Pulmonary artery endothelial cell (primary cell): ENCODE measurements at places on chromosomes 16 and 17.

DNA sequence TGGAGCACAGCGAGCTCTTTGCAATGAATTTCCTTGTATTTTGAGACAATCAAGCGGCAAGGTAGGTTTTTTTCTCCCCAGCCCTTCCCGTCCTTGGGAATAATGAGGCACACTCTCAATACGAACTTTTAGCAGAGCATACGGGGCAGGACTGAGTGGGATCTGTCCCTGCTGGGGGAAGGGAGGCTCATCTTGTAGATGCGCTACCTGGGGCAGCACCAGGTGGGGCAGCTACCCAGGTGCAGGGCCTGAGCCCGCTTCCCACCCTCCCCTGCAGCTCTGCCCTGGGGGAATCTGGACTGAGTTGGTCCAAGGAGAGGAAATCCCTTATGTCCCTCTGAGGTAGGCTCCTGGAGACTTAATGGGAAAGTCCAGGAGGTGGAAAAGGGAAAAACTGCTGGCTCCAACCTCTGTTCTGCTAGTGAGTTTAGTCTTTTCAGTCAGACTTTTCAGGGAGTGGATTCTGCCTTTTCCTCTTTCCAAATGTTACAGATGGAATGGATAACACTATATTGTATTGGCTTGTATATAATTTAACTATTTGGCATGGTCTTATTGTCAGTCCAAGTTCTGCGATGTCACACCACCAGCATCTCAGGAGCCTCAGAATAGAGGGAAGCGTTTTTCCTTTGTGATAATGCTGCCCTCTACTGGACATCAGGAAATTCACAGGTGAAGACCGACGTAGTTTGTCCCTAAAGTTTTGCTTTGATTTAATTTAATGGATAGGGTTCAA, 9.6 kb upstream of the CES1 start:
- peak; percentile 8 for DNase-seq

- no peak for DNase-seq
Measured at GRCh38 chr16:69747115-69747514, 7.6 kb downstream of the NOB1 start.

DNA sequence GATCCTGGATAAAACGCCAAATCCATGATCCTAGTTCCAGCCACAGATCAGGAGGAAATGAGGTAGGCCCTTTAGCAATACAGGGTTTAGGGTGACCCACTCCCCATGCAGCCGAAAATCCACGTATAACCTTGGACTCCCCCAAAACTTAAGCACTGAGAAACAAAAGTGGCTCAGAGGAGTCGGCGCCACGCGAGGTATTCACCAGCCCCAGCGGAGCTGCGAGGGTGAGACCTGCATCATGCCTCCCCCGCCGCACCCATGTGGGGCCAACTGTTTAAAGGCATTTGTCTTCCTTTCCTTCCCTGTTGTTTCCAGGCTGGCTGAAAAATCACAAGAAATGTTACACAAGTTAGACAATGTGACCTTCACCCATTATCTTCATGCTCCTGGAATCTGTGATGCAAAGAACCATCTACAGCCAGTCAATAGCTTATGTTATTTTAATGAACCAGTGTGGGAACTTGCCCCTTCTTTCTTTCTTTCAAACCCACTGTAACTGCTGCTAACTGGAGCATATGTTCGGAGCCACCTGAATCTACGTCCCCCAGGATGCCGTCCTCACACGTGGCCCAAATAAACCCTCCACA, 98.2 kb upstream of the METRNL start:
- no peak for DNase-seq

DNA sequence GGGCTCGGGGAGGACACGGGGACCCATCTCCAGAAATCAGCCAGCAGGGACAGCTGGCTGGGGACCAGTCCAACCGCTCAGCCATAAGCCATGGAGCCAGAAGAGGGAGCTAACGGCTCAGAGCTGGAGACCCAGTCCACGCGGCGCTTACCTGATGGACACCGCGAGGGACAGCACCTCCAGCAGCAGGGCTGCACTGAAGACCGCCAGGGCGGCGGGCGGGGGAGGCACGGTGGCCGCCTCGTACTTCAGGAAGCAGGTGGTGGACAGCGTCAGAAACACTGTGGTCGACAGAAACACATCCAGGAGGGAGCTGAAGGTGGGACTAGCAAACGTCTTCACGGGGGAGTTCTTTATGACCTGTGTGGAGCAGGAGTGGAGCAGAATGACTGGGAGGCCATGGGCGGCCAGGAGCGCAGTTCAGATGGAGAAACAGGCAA, 102.6 kb upstream of the CREBBP start:
- DNase-seq: no peak

DNA sequence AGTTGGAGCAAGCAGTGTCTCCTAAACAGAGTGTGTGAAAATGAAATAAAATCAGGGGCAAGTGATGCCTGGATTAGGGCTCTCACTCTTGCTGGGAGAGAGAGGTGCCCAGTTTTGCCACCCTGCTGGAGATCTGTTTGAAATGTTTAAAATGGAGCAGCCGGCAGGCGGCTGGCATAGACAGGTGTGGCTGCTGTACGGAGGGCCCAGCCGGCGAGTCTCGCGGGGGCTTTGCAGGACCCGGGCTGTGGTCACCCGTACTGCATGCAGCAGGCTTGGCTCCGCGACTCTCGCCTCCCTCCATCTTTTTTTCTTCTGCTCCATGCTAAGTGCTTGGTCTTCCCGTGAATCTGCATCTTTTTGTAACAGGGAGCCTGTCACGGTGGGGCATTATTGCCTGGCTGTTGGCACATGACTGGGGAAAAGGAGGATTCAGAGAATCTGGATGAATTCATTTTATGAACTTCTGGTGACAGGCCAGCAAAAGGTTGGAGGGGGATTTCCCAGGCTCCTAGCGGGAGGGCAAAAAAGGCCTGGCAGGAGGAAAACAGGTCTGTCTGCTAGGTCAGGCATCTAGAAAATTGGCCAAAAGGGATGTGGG, 1.8 kb downstream of the ZNRF1 start:
- no peak for DNase-seq

DNA sequence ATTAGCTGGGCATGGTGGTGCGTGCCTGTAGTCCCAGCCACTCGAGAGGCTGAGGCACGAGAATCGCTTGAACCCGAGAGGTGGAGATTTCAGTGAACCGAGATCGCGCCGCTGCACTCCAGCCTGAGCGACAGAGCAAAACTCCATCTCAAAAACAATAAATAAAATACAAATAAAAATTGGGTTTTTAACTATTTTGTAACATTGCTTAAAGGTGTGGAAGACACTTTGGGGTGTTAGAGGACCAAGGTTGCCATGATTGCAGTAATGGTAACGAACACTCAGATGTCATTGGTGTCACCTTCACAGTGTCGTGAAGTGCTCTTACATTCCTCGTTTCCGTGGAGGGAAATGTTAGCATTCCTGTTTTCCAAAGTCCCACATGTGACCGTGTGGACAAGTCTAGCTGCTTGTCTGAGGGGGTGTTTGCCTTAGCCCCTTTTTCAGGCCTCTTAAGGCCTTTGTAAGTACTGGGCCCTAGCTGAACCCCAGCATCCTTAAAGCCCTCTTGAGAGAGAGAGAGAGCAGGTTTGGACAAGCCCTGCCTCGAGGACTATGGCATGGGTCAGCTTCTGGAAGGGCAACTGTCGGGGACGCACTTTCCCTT, 8.6 kb downstream of the C16orf96 start:
- DNase-seq: no peak

- no peak for DNase-seq
Measured at GRCh38 chr16:69123910-69124309, 8.5 kb downstream of the CHTF8 start.

- DNase-seq: no peak
Measured at GRCh38 chr17:74478420-74479100, 12.1 kb downstream of the CD300A start.

DNA sequence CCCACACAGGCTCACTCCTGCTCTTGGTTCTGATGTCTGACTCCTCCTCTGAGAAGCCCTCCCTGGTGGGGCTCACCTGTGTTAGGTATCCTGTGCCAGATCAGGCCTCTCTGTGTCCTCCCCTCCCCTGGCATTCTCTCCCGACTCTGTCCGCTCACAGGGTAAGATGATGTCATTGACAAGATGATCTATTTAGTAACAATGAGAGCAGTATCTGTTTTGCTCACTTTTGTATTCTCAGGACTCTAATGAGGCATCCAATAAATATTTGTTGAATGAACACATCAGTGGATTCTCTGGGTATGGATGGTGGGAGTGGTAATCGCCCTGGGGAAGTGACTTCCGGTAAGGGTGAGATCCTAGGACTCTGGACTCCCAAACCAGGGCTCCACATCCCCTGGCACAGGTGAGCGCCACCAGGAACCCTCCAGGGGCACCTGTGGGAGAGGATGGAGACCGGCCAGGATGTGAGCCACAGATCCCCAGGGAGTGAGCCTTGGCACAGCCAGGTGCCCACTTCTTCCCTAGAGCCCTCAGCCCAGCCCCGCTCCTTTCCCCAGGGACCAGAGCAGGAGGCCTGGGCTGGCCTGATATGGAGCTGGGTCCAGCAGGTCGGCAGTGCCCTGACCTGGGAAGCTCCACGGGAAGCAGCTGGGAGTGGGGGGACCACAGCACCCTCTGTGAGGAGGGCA, 5.4 kb upstream of the HAP1 start:
- DNase-seq: no peak

GRCh38 chr17:80766290-80766855, 221.7 kb downstream of the RPTOR start:
- DNase-seq: no peak

- no peak for DNase-seq
Measured at GRCh38 chr16:51898872-51899271, 648.1 kb downstream of the TOX3 start.

- no peak for DNase-seq
Measured at GRCh38 chr17:35728551-35728950, 2.9 kb upstream of the RASL10B start.

GRCh38 chr16:87838643-87839541, 30.4 kb downstream of the SLC7A5 start:
- DNase-seq: no peak

DNA sequence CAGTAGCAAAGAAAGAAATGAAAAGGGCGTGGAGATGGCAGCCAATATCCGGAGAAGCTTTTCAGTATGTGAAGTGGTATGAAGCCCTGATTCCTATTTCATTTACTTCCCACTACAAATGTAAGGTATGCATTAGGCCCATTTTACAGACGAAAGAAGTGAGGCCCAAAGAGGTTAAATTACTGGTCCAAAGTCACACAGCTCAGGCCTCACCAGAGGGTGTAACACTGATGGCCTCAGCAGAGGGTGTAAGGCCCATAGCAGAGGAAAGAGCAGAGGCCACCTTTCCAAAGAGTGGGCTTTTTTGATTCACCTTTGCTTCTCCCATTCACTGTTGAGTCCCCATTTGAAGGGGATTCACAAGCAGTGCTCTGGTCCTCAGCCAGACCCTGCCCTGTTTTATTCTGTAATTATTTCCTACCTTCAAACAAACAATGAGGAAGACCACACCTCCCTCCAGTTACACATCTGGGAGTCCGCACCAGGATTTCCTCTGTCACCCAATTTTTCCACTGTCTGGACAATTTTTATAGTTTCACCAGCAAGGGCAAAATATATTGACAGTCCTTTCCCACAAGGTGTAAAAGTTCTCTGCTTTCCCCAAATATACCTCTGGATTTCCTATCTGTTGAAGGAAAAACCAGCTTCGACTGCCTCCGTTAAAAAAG, 7.1 kb downstream of the ZFHX3 start:
- no peak for DNase-seq

GRCh38 chr16:80417706-80418271, 123.0 kb upstream of the DYNLRB2 start:
- no peak for DNase-seq

DNA sequence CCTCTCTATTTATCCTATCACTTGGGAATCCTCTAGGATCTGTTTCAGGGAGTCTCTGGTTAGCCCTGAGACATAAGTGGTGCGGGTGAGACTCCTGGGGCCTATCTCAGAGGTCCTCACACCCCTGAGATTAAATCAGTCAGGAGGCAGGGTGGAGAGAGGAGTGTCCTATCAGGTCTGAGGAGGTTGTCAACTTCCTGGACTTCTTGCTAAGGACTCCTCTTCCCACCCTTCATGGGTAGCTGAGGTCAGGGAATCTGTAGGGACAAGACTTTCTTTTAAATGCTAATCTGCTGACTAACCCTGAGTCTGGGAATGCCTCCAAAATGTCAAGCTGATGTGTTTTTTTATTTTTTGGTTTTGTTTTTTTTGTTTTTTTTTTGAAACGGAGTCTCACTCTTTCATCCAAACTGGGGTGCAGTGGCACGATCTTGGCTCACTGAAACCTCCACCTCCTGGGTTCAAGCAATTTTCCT, 6.6 kb upstream of the ARMC5 start:
- no peak for DNase-seq

DNA sequence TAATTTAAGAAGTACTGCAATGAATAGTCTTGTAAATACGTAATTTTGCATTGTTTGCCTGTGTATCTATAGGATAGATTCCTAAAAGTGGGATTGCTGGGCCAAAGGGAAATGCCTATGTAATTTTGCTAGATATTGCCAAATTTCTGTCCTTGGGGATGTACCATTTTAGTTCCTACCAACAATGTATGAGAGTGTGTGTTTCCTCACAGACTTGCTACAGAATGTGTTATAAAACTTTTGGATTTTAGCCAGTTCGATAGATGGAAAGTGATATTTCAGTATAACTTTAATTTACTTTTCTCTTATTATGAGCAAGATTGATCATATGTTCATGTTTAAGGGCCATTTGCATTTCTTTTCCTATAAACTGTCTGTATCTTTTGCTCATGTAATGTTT, 8.3 kb downstream of the TANGO6 start:
- DNase-seq: no peak

DNA sequence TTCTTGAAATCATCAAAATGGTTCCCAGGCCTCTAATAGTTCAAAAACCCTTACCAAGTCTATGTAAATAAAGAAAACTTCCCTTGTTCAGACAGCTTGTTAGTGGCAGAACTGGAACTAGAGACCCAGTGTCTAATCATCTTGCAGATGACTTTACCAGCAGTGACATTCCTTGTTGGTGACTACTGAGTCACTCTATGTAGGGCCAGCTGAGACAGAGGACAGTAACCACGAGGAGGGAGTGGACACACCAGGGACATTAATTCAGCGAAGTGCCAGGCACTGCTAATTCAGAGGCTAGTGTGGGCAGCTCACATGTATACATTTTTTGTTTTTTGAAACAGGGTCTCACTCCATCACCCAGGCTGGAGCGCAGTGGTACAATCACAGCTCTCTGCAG, 6.1 kb upstream of the HEATR3 start:
- DNase-seq: no peak

GRCh38 chr16:52367821-52368220, 179.1 kb downstream of the TOX3 start:
- no peak for DNase-seq

GRCh38 chr17:17182598-17183136, 23.5 kb downstream of the PLD6 start:
- no peak for DNase-seq
